ENCODE measurements at places on chromosomes 5 and 9.

DNA sequence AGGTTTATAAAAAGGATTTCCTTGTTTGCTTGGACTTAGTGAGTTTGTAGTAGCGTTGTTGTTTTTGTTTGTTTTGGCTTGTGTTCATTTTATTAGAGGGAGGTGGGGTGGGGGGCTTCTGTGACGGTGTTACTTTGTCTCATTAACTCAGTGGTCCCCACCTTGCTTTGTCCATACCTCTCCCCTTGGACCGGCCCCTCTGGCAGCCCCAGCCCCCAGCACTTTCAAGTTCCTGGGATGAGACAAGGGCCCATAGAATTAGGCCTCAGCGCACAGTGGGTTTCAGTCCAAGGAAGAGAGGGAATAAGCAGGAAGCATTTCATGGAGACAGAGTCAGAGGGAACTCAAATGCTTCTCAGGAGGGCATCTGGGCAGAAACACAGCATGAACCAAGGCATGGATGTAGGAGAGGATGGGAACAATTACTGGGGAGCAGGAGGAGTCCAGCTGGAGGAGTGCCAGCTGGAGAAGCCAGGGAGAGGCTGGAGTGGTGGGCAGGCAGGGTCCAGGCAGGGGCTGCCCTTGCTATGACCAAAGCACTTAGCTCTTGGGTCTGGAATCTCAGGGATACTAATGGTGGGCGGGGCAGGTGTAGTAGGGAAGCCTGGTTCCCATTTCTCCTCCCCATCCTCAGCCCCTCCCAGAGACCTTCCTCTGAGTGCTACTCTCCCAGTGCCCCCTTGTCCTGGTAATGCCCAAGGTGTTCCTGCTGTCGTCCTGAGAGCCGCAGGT is 23.5 kb upstream of the ENHO start:
- no peak for DNase-seq

- no peak for DNase-seq
These were observed 45.9 kb upstream of the RPL26L1 start for GRCh38 chr5:172913117-172913850.

- no peak for DNase-seq
These were observed 86.3 kb downstream of the PRR16 start for GRCh38 chr5:120550358-120550757.

GRCh38 chr9:7936996-7937395 is 137.4 kb upstream of the DMAC1 start:
- DNase-seq = no peak

DNA sequence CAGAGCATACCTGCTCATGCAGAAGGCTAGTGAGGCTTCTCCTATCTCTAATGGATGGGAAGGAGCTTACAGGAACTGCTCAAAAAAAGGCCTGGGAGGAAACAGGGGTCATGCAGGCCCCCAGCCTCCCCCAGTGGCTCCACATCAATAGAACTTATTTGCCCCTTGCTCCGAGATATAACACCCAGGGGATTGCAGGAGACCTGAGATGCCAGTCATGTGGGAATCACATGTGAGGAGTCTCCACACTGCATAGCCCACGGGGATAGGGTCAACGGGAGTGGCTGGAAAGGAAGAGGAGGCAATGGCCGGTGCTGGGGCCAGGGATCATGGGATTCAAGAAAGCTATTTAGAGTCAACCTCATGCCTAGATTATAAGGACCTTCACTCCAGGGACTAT is 76.2 kb downstream of the NRG2 start:
- DNase-seq = no peak
